ENCODE measurements at places on chromosomes 2 and 18.

GRCh38 chr2:204234879-204235278, 298.3 kb downstream of the ICOS start:
- no peak for DNase-seq

GRCh38 chr2:169464466-169464865, 14.8 kb upstream of the BBS5 start:
- DNase-seq: no peak

DNA sequence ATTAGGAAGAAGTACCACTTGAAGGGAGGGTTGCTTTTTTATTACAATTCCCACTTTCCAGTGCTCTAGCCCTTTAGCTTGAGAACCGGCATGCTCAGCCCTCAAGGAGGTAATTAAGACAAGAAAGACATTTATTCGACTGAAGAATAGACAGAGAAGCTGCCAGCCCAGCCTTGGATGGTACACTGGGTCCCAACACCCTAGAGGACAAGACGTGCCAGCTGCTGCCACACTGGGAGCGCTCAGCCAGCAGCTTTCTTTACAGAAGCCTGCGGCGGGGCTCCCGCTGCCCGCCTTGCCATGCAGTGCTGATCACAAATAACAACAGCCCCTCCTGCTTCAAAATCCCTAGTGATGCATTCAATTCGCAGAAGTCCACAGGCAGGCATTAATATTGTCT, 746.3 kb upstream of the RAB6C start:
- no peak for DNase-seq

DNA sequence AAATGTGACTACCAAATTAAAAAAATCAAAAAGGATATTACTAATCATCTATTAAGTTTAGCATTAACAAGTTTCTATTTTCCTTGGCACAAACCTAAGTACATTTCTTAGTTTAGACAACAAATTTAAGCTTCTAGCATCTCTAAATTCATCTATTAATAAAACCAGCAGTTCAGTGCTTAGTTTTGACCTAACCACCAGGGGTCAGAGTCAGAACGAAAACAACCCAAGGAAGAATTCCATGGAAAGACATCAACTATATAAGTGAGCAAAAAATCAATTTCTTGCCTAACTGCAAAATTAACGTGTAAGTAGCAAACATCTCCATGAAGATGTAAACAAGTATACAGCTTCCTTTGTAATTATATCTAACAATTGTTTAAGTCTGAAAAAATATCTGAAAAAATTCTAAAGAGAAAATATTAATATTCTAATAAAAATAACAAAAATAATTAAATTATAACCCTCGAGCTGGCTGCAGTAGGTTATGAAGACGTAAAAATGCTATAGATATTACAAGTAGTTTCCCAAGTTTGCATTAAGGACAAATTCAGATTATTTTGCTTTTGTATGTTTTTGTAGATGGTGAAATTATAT, 83.7 kb downstream of the CERKL start:
- no peak for DNase-seq

DNA sequence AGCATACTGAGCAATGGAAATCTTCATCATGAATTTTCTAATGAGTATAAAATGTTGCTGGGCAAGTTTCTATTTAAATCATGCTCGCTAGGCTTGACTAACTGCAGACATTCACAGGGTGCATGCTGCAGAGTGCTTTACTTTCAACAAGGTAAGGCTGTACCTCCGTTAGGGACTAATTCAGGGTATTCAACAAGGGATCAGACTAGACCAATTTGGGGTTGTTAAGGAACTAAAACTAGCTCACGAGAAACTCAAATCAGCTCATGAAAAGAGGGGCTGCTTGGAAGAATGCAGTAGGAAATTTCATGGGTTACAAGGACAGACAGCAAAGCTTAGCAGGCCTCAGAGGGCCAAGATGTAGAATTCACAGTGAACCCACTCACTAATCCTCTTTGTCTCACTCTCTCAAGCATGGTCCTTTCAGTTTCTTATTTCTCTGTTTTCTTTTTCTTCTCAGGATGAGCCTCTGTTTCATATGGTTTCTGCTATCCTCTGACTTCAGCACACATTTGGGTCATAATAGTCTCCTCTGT, 2.2 kb downstream of the MYO3B start:
- DNase-seq: no peak

GRCh38 chr2:23524261-23524706, 139.3 kb downstream of the KLHL29 start:
- DNase-seq: no peak

DNA sequence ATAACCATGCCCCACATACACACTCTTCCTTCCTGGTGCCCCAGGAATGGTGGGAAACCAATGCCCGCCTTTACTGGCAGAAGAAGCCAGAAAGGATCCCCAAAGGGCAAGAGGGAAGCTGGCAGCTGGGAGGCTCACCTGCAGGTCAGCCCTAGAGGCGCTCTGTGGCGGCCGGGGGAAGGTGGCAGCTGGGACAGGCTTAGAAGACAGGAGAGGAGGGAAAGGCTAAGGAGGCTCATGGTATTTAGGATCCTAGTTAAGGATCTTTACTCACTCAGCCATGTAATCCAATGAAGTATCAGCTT, 23.8 kb downstream of the ADRA2B start:
- DNase-seq: no peak

DNA sequence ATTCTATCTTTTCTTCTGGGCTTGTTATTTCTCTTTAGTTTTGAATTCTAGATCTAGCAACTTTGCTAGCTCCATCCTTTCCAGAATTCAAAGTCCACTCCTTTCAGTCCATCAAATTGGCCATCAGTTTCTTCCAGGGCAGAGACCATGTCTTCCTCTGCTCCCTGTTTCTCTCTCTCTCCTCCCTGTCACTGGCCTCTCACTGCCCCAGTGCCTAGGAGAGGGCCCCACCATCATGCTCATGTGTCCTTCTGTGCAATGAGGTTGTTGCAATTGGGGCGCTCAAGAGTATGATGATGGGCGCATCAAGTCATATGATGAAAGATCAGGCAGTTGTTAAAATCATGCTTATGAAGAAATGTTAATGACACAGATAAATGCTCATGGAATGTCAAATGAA, 159.2 kb upstream of the HS6ST1 start:
- no peak for DNase-seq

- no peak for DNase-seq
Measured at GRCh38 chr18:71450257-71450656, 1093.9 kb downstream of the CBLN2 start.

DNA sequence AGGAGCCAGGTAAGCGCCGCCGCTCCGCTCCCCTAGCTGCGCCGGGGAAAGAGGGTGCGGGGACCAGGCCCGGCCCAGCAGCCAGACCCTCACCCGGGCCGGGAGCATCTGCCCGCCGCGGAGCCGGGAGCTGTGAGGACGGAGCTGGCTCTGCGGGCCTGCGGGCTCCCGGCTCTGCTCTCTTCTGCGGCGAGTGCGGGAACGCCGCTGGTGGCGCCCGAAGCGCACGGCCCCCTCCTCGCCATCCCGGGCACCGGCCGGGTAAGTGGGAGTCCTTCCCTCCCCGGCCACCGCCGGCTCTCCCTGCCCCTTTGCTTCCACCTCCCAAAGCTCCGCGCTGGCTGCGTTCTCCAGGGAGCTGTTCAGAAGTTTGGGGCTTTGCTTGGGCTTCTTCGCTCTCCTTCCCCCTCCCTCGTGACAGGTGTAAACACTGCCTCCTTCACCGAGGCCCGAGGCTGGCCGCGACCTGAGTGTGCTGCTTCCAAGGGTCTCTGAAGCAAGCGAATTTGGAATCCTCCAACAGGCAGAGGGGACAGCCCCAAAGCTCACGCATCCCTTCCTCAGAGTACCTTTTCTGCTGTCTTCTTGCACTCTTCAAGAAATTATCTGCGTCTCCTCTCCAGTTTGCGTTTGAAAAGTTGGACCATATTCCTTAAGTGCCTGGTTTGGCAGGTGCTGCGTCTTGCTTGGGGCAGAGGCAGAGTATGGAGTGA, 632 bp downstream of the AFTPH start:
- no peak for DNase-seq

DNA sequence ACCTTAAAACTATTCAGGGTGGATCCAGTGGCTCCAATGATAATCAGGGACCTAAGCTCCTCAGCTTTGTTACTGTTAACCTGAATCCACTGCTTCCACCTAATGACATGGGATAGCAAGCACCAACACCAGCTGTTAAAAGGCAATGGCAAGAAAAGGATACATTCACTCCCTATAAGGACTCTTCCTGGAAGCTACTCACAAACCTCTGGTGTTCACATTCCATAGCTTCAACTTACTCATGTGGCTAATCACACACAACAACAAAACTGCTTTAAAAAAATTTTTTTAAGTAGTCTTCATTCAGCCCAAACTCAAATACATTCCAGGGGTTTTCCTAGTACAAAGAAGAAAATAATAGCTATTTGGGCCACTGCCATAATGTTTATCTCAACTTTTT, 24.5 kb downstream of the ROCK2 start:
- no peak for DNase-seq

DNA sequence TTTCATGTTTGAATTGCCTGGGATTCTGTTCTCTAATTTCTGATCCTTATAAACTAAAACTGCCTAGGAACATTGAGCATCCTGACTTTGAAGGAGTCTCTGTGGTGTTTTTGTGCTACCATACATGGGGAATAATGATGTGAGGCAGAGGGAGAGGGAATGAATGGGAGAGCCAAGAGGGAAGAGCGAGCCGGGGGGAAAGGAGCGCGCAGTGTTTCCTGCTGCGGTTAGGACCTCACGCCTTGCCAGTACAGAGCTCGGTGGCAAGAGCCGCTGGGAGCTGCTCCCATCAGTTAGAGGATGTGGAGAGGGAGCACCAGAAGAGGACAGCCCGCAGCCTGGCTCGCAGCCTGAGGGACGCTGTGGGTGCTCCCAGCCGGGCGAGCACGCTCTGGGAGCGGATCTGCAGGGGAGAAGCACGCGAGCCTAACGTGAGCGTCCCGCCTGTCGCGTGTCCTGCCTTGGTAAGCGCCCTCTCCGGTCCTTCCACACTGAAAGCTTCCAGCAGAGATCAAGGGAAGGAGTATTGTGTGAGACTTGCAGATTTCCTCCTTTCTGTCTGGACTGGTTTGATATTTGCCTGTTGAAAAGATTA, 114.7 kb downstream of the FAM210A start:
- DNase-seq: no peak
